ENCODE measurements at places on chromosomes 4 and X.

- DNase-seq = no peak
Observed at GRCh38 chr4:189826657-189827056, 114.0 kb upstream of the FRG1 start.

GRCh38 chr4:24089851-24090534 lies 200.1 kb upstream of the PPARGC1A start:
- DNase-seq = no peak

- no peak for DNase-seq
Observed at GRCh38 chrX:55758033-55758432, 40.5 kb downstream of the RRAGB start.

DNA sequence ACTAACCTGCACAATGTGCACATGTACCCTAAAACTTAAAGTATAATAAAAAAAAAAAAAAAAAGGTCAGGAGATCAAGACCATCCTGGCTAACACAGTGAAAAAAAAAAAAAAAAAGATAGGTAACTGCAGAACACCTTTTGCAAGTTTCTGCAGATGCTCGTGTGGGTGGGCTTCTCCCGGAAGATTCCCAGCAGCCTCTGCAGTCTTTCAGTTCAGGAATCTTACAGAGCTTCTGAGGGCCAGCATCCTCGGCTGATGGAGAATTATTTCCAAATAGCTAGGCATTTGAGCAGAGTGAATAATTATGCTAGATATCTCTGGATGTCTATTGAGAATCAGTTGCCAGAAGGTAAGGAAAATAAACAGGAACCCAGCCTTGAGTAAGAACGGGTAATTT lies 300.7 kb downstream of the DCTD start:
- DNase-seq = no peak

DNA sequence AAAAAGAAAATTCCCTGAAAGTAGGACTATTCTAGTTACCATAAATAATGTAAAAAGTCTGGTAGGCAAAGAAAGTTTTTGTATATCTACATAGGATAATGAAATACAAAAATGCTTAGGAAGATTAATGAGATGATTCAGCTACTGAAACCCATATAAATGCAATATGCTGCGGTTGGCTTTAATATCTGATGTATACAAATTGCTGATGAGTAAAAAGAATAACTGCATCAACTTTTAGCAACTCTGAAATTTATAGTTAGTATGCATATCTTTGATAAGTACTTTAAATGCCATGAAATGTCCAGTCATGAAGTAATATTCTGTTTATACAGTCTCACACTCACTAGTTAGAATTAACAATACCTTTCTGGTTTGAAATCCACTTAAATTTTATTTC lies 404.8 kb downstream of the TLL1 start:
- DNase-seq = no peak

- DNase-seq = no peak
Observed at GRCh38 chr4:111535792-111536191, 609.5 kb upstream of the FAM241A start.

DNA sequence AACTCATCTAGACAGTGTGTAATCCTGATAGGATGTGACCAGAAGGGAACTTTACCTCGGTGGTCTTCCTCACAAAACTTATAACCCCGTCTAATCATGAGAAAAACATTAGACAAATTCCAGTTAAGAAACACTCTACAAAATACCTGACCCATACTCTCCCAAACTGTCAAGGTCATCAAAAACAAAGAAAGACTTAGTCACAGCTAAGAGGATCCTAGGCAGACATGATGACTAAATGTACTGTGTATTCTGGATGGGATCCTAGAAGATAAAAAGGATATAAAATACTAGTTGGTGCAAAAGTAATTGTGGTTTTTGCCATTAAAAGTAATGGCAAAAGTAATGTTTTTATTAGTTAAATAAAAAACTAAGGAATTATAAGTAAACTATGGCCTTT lies 81.6 kb downstream of the DTHD1 start:
- no peak for DNase-seq

GRCh38 chrX:66002824-66003680 lies 36.8 kb downstream of the VSIG4 start:
- no peak for DNase-seq

DNA sequence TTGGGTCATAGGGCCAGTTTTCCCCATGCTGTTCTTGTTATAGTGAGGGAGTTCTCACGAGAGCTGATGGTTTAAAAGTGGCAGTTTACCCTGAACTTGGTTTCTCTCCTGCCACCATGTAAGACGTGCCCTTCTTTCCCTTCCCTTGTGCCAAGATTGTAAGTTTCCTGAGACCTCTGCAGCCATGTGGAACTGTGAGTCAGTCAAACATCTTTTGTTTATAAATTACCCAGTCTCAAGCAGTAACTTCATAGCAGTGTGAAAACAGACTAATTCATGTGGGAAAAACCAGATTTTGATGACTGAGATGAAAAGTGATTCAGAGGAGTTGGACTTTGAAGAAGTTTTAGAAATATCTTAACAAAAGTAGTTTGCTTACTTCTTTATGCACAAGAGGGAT lies 101.4 kb downstream of the ARHGAP10 start:
- no peak for DNase-seq

- no peak for DNase-seq
Observed at GRCh38 chr4:3791910-3792542, 25.8 kb downstream of the ADRA2C start.

DNA sequence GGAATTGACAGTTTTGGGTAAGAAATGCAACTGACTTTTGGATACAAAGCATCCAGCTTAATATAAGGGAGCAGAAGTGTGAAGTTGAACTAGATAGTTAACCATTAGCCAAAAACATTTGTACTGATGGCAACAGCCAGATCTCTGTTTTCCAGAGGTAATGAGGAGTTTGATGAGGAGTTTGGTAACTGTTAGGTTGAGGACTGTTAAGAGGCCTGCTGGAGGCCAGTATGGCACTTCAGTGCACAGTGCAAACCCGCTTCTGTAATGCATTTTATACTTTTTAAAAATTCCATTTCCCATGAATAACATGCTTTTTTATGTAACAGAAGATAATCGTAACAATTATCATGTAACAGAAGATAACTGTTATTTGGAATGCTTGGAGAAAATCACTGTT lies 30.0 kb downstream of the CDKL5 start:
- no peak for DNase-seq

DNA sequence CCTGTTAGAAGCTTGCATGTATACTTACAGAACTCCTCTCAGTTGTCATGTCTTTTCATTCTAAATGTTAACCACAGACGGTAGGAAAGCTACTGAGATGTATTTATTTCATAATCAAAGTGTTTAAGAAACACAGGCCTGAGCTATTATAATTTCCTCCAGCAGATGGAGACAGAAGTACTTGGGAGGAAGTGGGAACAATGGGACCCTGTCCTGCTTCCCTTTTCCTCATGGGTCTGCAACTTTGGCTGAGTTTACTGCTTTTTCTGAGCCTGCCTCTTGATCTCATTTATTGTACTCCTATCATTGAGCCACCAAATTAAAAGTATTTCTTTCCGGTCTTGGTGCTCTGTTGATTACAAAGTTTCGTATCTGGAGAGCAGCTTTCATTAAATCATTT lies 67.7 kb upstream of the SPANXN2 start:
- no peak for DNase-seq

- DNase-seq = no peak
Observed at GRCh38 chr4:95232358-95233156, 316.2 kb downstream of the UNC5C start.
